ENCODE measurements at places on chromosomes 11 and 22. TPM values are rescaled to one million over a fixed set of nuclear protein-coding genes. Genes with fewer than 3 reads are reported as not detected.

Gene GGTLC2
- total RNA-seq: not detected

DNA sequence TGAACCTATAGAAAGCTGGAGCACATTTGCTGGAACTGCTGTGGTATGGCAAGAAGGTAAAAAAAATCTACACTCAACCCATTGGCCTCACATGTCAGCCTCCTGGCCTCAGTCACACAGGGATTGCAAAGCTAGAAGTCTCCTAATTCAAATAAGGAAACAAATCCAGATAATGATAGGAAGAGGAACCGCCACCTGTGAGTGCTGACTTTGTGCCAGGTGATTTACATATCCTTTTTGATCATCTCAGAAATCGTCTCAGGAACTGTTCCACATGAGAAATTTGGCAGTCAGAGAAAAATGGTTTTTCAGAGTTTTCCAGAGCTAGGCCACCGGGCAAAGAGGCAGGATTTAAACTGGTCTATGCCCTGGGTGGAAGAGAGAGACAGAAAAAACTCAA, 986 bp downstream of the NLRP10 start:
- no peak for DNase-seq

GRCh38 chr22:19446603-19447329, 745 bp downstream of the C22orf39 start:
- DNase-seq: no peak

DNA sequence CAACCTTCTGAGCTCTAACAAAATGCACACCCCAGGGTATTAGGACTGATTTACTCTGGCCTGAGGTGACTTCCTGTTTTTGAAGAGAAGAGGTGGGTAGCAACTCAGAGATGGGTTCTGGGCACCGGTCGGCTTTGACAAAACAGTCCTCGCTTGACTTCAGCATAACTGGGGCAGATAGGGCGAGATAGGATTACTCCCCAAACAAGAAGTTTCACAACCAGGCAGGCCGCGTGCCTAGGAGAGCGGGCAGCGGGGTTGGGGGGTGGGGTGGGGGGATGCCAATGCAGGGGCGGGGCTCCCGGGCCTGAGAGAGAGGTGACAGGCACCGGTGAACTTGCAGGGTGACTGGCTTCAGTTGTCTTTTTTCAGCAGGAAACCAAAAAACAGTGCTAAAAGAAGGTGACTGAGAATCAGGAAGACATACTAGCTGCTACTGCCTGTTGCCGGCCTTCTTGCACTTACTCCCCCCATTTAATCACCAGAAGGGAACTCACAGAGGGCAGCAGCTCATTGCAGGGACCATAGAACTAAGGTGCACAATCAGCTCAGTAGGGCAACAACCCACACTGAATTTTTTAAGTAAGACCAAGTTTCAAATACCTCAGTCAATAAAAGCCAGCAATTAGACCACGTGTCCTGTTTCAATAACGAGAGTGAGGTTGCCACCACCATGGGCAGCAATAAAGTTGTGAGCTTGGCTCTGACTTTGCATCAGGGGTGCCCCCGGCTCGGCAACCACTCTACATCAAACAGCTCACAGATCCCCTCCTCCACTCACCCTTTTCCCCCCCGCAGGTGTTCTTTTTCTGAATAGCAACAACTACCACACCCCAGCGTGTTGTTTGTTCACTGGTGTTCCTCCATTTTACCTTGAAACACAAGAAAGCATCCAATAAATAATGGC, 37.2 kb upstream of the ETS1 start:
- no peak for DNase-seq

- DNase-seq: peak; percentile 68
Measured at GRCh38 chr11:96156379-96156722, 186.6 kb downstream of the MAML2 start.

GRCh38 chr11:59267196-59267595, 54.5 kb upstream of the MPEG1 start:
- DNase-seq: no peak

DNA sequence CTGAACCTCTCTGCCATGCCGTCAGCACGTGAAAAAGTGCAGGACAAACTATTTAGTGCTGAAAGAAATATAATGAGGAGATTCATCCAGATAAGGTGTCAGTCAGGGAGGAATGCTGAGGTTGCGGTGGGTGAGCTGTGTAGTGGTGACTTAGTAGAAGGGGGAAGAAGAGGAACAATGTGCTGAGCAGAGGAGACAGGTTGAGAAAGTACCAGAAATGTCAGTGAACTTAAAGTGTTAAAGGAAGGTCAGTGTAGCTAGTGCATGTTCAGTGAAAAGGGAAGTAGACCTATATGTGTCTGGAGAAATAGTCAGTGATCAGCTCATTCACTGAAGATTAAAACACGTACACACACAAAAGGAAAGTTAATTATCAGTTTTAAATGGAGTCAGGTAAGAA, 237.6 kb upstream of the CCDC179 start:
- DNase-seq: no peak
